Nasal cavity respiratory epithelium epithelial cell of viscerocranial mucosa (primary cell): ENCODE measurements at places on chromosomes 4 and X. TPM values are rescaled to one million over a fixed set of nuclear protein-coding genes. Genes with fewer than 3 reads are reported as not detected.

The PAGE2 gene
- total RNA-seq = not detected in 2 replicates

The DMRTC1 gene
- not detected in 2 replicates for total RNA-seq

The SULT1B1 gene
- under 0.01 and 0.28 TPM in 2 replicates for total RNA-seq

The XAGE1A gene
- not detected in 2 replicates for total RNA-seq

The GAGE12E gene
- total RNA-seq = not detected in 2 replicates

The SPATA18 gene
- total RNA-seq = 10.9 and 18.7 TPM in 2 replicates

The CSAG1 gene
- not detected in 2 replicates for total RNA-seq

The MAGEA8 gene
- not detected in 2 replicates for total RNA-seq
